Adipose tissue (tissue), 3 donors: ENCODE measurements at places on chromosomes 16 and 17. TPM values are rescaled to one million over a fixed set of nuclear protein-coding genes. Genes with fewer than 3 reads are reported as not detected.

Gene PDILT
- not detected for polyA plus RNA-seq

Gene SOST
- not detected for polyA plus RNA-seq

Gene VTN
- polyA plus RNA-seq, result 2.1 TPM

Gene MILR1
- 4.3 TPM for polyA plus RNA-seq

Gene ABCC11
- not detected for polyA plus RNA-seq

Gene RNF227
- 2.2 TPM for polyA plus RNA-seq

Gene MYH2
- not detected for polyA plus RNA-seq

Gene DYNLL2
- 39.3 TPM for polyA plus RNA-seq

Gene CLDN9
- polyA plus RNA-seq, result 0.30 TPM

Gene GPR142
- 0.45 TPM for polyA plus RNA-seq

Gene TBC1D3H
- polyA plus RNA-seq, result not detected

Gene KRT14
- 7.8 TPM for polyA plus RNA-seq
